Naive thymus-derived CD4-positive, alpha-beta T cell (primary cell): ENCODE measurements at places on chromosomes 12 and 14. TPM values are rescaled to one million over a fixed set of nuclear protein-coding genes. Genes with fewer than 3 reads are reported as not detected.

- no peaks in the 10 kb centered on the region for H3K4me1 ChIP-seq
- no peaks in the 10 kb centered on the region for H3K27me3 ChIP-seq
- no peak overlapping the region for H3K4me3 ChIP-seq
- no peak overlapping the region for H3K27ac ChIP-seq
- H3K36me3 ChIP-seq: no peaks in the 10 kb centered on the region
- DNase-seq: no peak
Measured at GRCh38 chr12:34595749-34596733, 573.7 kb downstream of the ALG10 start.

The KRT85 gene
- total RNA-seq: not detected

- H3K4me3 ChIP-seq: no peak overlapping the region
- H3K36me3 ChIP-seq: no peaks in the 10 kb centered on the region
- H3K27me3 ChIP-seq: no peaks in the 10 kb centered on the region
- no peaks in the 10 kb centered on the region for H3K4me1 ChIP-seq
- H3K27ac ChIP-seq: no peak overlapping the region
Measured at GRCh38 chr14:35818346-35819115, 7.6 kb upstream of the BRMS1L start.

- H3K36me3 ChIP-seq: no peaks in the 10 kb centered on the region
- H3K4me3 ChIP-seq: no peak overlapping the region
- H3K4me1 ChIP-seq: no peaks in the 10 kb centered on the region
Measured at GRCh38 chr14:88181072-88181471, 142.0 kb downstream of the KCNK10 start.

- no peak overlapping the region for H3K27ac ChIP-seq
- H3K27me3 ChIP-seq: no peaks in the 10 kb centered on the region
- no peak overlapping the region for H3K4me3 ChIP-seq
- no peaks in the 10 kb centered on the region for H3K36me3 ChIP-seq
- H3K4me1 ChIP-seq: no peaks in the 10 kb centered on the region
Measured at GRCh38 chr12:111387747-111388323, 17.9 kb upstream of the SH2B3 start.

The RERG gene
- total RNA-seq: not detected in 2 replicates

The B3GNT4 gene
- 0.54 TPM for total RNA-seq

DNA sequence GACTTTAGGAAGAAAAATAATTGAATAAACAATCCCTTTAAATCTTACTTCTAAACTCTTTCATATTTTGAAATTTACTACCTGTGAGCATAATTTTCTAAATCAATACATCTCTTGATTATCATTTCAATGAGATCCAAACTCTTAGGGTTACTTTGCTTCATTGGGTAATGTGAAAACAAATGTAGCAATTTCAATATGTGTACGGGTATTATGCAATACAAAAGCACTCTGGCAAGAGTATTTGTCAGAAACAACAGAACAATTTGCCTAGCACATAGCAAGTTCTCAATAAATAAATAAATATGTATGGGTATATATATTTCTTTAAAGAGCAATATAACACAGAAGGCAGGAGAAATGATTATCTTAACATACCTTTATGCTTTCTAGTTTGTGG is 77.1 kb downstream of the PLEKHG7 start:
- H3K4me1 ChIP-seq: no peaks in the 10 kb centered on the region
- H3K27ac ChIP-seq: no peak overlapping the region
- no peak overlapping the region for H3K4me3 ChIP-seq
- no peak for DNase-seq
- H3K36me3 ChIP-seq: peaks cover 32% of the 10 kb centered on the region

The OR6C74 gene
- not detected for total RNA-seq

DNA sequence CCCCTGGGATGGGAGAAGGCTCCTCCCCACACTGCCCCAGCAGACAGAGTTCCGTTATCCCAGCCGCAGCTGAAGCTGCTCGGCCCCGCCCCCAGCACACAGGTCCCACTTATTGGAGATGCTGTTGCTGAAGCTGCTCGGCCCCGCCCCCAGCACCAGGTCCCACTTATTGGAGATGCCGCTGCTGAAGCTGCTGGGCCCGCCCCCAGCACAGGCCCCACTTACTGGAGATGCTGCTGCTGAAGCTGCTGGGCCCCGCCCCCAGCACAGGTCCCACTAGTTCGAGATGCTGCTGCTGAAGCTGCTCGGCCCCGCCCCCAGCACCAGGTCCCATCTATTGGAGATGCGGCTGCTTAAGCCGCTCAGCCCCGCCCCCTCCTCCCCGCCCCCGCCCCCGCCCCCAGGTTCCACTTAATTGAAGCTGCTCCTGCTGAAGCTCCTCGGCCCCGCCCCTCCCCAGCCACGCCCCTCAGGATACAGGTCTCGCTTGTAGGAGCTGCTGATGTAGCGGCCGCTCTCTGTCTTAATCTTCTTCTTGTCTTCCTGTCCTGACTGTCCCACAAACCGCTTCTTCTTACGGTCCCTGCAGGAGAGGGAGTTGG is 12.0 kb downstream of the CFAP73 start:
- no peak for DNase-seq
- peaks cover 7% of the 10 kb centered on the region for H3K36me3 ChIP-seq
- no peaks in the 10 kb centered on the region for H3K4me1 ChIP-seq
- no peak overlapping the region for H3K27ac ChIP-seq

DNA sequence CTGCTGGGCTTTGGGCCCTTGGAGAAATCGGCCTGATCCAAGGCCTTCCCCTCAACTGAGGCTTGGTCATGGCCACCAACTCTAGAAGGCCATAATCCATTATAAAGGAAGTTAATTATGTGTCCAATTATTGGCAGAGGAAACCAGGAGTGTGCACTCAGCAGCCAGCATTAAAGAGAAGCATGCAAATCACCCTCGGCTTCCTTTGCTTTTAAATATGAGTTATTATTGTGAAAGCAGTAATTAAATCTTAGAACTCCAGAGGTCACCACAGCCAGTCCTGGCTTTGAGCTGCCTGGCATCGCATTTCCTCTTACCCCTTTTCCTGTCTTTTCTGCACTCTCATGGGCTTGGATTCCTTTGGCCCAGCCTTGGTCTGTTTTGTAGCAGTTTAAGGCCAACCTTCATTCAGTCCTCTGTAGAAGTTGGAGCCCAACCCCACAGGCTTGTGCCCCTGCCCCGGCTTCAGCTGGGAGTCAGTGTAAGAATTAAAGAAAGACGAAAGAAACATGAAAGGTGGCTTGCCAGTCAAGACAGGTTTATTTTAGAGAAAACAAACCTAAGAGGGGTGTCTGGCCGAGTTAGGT is 14.7 kb upstream of the KRT86 start:
- no peak overlapping the region for H3K27ac ChIP-seq
- no peak overlapping the region for H3K4me3 ChIP-seq
- H3K27me3 ChIP-seq: peaks cover 2% of the 10 kb centered on the region
- no peak for DNase-seq
- H3K36me3 ChIP-seq: no peaks in the 10 kb centered on the region
